ENCODE measurements at places on chromosomes 11 and 22. TPM values are rescaled to one million over a fixed set of nuclear protein-coding genes. Genes with fewer than 3 reads are reported as not detected.

- no peak for DNase-seq
Observed at GRCh38 chr11:120784566-120785251, 239.2 kb upstream of the TBCEL start.

- DNase-seq = no peak
Observed at GRCh38 chr11:117052196-117053149, 45.8 kb downstream of the SIK3 start.

GRCh38 chr11:72762641-72763304 is 10.6 kb upstream of the ARAP1 start:
- no peak for DNase-seq

DNA sequence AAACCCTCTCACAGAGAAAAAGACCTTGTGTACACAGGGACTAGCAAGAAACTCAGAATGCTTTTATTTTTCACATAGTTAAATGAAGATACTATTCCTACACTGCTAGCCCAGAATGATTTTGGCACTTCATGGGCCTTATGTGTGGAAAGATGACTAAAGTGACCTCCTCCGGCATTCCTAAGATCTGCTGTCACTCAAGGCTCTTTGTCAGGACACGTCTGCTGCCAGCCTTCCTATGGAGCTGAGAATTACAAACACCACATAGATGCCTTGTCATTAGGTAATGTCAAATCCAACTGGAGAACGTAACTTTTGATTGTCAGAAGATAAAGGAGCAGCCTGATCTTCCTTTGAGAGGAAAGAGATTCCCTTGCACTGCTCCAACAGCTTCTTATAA is 249.1 kb downstream of the FAT3 start:
- DNase-seq = no peak

- no peak for DNase-seq
Observed at GRCh38 chr11:17739945-17740338, 5.4 kb downstream of the KCNC1 start.

DNA sequence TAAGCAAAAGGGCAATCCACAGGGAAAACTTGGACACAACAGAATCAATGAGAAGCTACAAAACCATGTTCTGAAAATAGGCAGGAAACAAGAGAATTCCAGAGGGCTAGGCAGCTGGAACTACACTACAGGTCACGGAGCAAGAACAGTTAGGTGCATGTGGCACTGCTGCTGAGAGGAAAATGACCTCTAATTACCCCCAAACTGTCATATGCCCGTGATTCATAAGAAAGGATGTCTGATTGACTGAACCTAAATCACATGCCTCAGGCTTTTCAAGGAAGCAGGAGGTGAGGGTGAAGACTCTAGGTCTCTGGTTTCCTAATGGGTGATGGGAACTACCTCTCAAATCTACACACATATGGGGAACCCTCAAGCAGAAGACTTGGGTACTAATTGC is 17.9 kb upstream of the RRAS2 start:
- no peak for DNase-seq

DNA sequence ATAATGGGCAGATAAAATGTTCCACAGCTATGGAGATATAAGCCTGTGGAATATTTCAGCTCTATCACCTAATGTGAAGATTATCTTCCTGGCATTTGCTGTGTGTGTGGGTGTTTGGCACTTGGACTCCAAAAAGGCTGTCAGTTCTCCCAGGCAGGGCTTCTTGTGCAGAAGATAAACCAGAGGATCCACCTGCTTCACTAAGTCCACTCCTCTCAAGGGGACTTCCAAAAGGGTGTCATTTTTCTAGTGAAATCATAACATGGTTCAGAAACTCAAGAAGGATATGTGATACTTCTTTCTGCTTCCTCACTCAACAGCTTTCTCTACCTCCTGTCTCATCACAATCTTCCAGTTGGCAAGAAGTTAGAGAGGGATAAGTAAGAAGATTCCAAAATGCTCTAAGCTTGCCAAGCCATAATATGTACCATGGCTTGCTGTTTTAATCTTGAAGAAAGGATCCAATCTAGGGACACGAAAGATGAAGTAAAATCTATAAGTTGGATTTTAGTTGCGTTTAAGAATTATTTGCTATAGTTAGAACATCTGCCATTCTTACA is 206.2 kb upstream of the MTMR2 start:
- DNase-seq = no peak

KDM2A gene
- total RNA-seq = 71.0 TPM

RPS3 gene
- total RNA-seq = 1,997 TPM

MICAL3 gene
- total RNA-seq = 18.2 TPM

MCAT gene
- 26.7 TPM for total RNA-seq

OR5P2 gene
- 1.5 TPM for total RNA-seq

LSP1 gene
- 23.7 TPM for total RNA-seq

KRTAP5-11 gene
- total RNA-seq = not detected

LMNTD2 gene
- 2.1 TPM for total RNA-seq

FLRT1 gene
- 0.08 TPM for total RNA-seq

PLAAT5 gene
- total RNA-seq = not detected
